T-helper 22 cell (primary cell): ENCODE measurements at places on chromosomes 12 and 14.

GRCh38 chr12:1500095-1500801, 94.1 kb downstream of the FBXL14 start:
- DNase-seq = no peak

GRCh38 chr12:57208631-57209282, 7.8 kb upstream of the NXPH4 start:
- no peak for DNase-seq

DNA sequence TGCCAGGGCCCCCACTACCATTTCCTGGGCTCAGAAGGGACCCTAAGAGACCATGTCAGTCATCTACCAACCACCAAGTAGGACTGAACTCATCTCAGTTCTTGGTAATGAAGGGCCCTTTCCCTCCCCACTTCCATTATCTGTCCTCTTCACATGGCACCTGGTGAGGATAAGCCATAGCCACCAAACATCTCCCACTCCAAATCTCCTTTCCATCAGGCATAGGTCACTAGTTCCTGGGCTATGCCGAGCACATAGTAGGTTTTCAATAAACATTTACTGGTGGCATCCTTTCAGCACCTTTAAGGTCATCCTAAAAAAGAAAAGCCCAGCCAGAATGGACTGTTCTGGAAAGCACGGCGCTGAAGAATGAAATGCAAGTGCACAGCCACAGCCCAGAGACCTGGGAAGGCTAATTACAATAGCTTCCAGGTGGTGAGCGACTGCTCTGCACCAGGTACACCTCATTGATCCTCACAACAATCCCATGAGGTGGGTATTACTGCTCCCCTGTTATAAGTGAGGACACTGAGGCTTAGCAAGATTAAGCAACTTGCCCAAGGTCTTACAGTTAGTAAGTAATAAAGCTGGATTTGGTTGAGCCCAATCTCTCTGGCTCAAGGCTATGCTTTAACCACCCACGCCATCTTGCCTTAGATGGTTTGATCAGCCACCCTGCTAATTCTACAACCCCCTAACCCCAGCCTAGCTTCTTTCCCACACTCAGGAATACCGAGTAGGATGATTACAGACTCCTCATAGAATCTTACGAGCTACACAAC, 4.6 kb downstream of the SMUG1 start:
- no peak for DNase-seq

DNA sequence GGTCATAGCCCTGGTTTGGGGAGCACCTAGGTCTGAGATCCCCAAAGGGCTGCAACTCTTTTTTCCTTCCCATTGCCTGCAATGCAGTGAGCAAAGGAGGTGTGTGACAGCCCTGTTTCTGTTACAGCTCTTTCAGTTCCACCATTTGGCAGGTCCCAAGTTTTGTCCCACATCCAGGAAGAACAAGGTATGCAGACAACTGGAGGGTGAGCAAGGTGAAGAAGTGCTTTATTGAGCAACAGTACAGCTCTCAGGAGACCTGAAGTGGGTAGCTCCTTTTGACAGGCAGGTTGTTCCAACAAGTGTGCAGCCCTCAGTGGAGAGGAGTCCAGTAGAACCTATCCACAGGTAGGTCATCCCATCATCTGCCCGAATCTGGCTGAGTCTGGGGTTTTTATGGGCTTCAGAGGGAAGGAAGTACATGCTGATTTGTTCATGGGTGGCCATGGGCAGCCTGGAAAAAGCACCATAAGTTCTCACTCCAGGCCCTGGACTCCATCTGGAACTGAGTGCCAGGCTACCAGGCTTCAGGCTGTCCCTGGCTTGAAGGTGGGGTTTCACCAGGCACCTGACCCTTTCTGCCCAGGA, 62.8 kb upstream of the NAV3 start:
- no peak for DNase-seq

DNA sequence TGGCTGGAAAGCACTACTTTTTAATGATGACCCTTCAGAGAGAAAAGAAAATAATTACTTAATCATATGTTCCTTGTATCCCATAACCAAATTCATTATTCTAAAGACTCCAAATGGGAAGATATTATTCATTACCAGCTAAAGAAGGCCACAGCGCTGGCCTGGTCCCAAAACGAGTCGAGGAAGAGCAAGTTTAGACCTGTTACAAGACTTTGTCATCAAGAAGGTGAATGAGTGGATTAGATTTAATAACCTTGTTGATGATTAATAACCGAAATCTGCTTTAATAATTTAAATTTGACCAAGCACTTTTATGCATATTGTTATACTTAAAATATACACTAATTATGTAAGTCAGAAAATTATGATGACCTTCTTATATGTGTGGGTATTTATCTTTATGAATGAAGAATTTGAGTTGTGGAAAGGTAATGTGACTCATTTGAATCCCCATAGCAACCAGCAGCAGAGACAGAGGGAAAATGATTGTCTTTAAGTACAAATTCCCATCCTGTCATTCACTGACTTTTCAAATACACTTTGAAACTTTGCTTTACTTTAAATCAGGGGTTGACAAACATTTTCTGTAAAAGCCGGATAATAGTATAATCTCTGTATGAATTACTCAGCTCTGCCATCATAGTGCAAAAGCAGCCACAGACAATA, 200.3 kb upstream of the NPAS3 start:
- DNase-seq = no peak

- no peak for DNase-seq
Observed at GRCh38 chr12:110316861-110317260, 35.8 kb downstream of the ATP2A2 start.

- no peak for DNase-seq
Observed at GRCh38 chr12:38160318-38161122, 156.1 kb upstream of the ALG10B start.

GRCh38 chr12:130947028-130947613, 6.6 kb upstream of the ADGRD1 start:
- DNase-seq = no peak

- DNase-seq = no peak
Observed at GRCh38 chr12:116517431-116518045, 41.6 kb upstream of the MAP1LC3B2 start.

DNA sequence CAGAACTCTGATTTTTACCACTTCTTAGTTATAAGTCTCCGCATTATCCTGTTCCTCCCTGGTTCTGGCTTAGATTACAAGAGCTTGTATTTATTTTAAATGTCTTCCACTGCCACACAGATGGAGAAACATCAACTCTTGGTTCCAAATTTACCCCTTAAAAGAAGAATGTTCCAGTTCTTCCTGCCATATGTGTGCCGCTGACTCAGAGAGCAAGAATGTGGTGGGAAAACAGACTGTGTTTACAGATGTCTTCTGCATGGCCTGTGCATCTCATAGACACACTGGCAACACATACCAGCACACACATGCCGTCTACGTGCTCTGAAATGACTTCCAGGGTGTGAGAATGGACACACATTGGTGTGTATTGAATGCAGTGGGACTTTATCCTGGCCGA, 383.0 kb downstream of the LRIG3 start:
- no peak for DNase-seq

DNA sequence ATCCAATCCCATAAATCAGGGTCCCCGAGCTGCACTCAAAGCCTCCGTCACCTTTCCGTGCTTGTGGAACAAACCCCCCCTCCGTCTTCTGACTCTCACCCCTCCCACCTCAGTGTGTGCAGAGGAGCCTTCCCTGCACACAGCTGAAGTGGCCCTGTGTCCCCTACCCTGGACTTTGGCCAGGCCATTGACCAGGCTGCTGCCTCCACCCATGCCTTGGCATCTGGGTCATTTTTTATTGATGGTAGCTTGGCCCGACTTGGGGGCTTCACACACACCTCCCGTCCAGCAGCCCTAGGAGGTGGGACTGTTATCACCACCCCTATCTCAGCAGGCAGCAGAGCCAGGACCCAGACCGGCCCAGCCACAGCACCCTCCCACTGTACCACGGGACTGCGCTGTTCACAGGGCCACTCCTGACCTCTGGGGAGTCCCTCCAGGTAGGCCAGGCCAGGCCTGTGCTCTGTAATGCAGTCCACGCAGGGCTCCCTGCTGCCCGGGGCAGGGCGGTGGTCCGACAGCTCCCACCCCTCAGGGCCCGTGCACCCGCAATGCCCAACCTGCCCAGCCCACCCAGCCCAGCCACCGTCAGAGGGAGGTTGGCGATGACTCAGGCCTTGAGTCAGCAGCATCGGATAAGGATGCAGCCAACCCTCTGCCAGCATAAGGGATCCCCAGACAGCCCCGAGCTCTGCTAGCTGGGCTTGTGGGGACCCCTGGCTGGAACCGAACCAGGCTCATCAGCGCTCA, 9.2 kb upstream of the INF2 start:
- DNase-seq = no peak

DNA sequence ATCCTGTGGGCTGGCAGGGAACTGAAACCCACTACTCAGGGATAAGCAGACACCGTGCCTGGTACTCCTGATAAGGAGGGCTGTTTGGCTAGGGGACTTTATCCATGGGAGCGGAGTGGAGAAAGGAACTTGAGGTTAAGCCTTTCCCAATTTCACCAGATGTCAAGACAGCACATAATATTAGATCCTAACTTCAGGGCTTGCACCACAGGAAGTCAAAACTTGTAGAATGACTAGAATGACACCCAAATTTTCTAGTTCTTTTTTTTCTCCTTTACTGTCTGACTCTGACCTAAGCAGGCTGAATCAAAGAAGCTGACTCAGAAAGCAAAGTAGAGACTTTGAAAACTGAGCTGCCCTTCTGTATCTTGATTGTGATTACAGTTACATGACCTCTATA, 7.1 kb upstream of the CGRRF1 start:
- no peak for DNase-seq

DNA sequence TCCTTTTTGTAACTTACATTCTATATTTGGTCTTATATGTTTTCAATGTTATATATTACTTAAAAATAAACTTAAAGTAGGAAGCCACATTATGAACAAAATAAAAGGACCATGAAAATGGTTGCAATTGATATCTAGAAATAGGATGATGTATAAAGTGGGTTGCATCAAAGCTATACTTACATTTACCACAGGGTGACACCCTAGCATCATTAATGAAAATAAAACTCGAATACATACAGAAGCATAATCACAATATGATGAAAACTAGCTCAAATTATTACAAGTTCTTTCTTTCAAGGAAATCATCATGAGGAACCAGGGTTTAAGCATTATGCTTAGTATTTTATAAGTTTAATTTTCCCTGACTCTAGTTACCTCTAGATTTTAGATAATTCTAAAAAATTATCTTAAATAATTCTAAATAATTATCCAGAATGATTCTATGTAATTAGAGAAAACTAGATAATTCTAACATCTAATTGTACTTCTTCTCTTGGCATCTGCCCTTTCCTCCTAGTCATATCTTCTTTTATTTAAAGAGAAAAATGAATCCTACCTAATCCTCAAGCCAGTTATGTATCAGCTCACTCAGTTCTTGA, 31.2 kb downstream of the TAS2R7 start:
- no peak for DNase-seq

DNA sequence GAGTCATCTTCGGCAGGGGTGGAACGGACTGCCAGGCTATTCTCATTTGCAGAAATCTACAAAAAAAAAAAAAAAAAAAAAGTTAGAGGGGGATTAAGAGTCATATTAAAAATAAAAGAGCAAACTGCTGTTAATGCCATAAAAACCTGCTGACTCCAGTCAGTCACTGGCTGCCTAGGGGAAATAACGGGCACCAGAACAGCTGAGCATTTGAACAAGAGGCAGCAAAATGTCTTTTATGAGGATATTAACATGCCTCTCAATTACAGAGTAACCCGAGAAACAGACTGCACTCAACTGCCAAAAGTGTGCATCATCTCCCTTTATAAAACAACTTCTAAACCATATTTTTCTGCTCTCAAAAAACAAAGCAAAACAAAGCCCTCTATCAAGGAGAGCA, 28.7 kb upstream of the CERS5 start:
- no peak for DNase-seq

DNA sequence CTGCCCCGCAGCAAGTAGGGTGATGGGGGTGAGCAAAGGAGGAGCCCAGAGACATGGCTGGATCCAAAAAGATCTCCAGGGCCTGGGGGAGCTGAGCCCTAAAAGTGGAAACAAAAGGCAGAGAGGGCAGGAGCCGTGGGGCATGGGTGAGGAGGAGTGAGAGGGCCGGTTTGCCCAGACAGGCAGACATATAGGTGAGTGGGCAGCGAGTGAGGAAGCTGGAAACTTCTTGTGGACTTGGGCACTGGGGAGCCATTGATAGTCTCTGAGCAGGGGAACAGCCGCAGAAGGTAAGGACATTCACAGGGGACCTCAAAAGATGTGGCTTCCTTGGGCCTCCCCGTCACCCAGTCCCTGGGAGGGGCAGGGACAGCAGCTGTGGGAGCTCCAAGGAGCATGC, 16.8 kb upstream of the TMEM119 start:
- no peak for DNase-seq

- DNase-seq = no peak
Observed at GRCh38 chr12:132225214-132225613, 81.0 kb downstream of the NOC4L start.
